ENCODE measurements at places on chromosomes 2 and 18.

GRCh38 chr2:207819839-207820784 lies 50.4 kb upstream of the FZD5 start:
- no peak for DNase-seq

DNA sequence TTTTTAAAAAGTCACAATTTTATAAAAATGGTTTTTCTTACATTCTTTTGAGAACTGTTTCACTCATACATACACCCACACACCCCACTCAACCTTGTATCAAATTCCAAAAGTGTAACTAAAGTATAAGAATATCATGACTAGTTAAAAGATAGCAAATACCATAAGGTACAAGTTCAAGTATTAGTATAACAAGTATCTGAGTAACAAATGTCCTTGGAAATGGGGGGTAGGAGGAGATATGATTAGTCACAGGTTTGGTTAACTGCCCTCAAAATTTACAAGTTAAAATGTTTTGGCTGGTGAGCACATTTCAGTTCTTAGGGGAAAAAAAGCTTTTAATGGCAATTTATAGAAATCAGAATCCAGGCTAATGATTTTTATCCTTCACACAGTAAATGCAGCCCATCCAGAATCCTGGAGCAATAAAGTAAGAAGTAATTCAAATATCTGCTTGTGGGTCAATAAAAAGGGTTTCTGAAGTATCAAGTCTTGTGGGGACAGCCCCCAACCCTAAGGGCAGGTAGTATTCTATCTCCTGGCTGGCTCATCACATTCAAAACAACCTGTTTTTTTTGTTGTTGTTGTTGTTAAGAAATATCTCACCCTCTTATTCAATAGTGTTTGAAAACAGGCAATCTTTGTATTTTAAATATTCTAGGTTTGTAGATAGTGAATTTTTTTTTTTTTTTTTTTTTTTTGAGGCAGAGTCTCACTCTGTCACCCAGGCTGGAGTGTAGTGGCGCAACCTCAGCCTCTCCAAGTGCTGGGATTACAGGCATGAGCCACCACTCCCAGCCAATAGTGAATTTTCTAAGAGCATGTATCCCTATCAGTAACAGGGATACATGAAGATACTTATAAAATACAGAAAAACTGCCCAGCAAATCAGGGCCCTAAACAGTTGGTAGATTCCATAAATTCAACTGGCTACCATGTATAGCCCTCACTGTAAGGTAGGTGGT lies 14.5 kb downstream of the IAH1 start:
- no peak for DNase-seq

DNA sequence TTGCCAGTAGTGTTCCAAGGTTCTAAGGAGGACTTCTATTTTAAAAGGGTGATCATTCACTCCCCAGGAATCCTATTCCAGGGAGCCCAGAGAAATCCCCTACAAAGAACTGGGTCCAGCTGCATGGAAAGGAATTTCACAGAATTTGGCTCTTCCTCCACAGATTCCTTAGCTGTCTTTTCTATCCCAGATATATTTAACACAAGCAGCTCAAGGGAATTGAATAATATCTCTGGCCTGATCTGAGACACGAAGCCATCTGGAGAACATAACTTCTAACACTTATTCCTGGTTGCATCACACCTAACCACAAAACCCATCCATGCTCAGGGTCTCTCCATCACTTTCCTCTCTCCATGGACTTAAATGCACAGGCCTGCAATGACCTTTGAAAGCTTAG lies 306.7 kb upstream of the ACVR2A start:
- DNase-seq: no peak

DNA sequence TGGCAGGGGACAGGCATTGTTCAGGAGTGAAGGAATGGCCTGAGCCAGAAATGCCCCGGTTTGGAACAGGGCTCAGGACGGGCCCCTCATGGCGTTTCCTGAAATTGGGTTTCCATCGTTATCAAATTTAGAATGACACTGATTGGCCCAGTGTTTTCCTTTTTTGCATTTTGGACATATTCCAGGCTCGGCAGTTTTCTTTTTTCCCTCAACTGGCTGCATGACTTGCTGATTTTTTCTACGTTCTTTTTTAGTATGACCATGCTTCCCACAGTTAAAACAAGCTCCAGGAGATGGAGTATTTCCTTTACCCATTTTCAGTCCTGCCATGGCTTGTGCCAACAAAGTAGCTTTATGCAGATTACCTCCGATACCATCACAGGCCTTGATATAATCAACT lies 20.4 kb upstream of the LYG2 start:
- no peak for DNase-seq

DNA sequence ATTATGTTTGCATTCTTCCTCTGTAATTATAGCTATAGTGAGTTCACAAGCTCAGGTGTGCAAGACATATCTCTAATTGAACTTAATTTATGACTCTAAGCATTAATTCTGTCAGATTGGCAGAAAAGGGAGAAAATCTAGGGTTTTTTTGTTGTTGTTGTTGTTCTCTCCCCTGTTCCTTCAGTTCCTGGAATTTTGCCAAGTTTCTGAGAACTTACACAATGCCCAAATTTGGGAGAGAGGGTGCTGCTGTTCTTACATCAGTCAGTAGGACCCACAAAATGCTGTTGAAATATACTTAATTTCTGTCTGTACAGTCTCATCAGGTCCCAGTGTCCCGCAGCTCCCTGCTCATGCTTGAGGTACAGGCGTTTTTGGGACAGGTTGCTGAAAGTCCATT lies 221.8 kb upstream of the RBMS1 start:
- no peak for DNase-seq

DNA sequence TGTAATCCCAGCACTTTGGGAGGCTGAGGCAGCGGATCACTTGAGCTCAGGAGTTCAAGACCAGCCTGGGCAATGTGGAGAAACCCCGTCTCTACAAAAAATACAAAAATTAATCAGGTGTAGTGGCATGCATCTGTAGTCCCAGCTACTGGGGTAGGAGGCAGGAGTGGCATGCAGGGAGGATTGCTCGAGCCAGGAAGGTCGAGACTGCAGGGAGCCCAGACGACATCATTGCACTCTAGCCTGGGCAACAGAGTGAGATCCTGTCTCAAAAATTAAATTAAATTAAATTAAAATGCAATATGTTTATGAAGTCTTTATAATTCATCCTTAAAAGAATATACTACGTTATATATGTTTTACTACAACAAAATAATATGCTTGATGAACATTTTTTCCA lies 38.1 kb downstream of the CHN1 start:
- no peak for DNase-seq

- DNase-seq: no peak
Observed at GRCh38 chr2:85400023-85400422, 10.1 kb downstream of the CAPG start.

DNA sequence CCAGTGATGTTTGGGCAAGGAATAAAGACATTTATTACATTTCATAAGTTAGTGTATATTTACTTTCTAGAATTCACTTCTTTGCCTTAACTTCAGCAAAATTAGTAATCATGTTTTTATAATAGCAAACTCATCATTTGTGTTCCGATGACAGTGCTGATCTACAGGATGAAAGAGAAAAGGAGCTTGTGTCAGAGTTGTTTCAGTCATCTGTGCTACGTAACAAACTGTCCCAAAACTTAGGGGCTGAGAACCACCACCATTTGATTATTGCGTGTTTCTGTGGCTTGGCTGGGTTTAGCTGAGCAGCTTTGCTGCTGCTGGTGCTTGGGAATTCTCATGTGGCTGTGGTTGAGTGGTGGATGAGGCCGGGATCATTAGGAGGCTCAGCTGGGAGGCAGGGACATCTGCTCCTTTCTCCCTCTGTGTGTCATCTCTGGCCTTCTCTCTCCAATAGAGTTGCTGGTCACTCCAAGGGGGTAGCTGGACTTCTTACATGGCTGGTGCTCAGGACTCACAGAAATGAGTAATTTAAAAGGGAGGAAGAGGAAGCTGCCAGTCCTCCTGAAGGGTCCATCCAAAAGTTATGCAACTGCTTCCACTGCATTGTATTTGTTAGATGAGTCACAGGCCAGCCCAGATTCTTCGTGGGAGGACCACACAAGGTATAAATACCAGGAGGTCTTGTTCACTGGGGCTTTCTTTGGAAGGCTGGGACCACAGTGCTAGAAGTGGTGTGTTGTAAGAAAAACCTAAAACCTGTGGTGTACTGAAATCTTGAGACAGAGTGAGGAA lies 43.4 kb upstream of the HAAO start:
- DNase-seq: no peak

GRCh38 chr2:83017366-83018090 lies 1441.6 kb downstream of the SUCLG1 start:
- no peak for DNase-seq

DNA sequence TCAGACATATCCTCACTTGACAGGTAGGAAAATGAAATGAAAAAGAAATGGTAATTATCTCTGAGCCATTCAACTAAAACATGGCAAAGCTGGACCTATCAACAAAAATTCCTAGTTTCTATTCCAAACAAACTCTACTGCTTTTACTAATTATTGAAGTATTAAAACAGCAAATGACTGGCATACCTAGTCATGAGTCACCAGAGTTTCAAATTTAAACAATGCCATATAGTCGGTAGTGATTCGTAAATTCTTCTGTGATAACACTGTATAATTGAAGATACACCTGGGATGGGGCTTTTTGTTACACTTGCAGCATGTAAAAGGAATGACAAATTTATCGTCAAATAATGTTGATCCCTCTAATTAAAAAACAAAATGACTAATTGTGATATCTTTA lies 153.1 kb upstream of the THUMPD2 start:
- no peak for DNase-seq

All from stimulated activated CD8-positive, alpha-beta memory T cell treated with anti-CD3 and anti-CD28 coated beads, Interleukin-2, amount 100 ng/mL, for 48 hours (primary cell).